Stimulated activated CD4-positive, alpha-beta T cell treated with anti-CD3 and anti-CD28 coated beads, Interleukin-1b, Interleukin-23, amount 100 ng/mL, for 24 hours (primary cell): ENCODE measurements at places on chromosomes 7 and 10.

DNA sequence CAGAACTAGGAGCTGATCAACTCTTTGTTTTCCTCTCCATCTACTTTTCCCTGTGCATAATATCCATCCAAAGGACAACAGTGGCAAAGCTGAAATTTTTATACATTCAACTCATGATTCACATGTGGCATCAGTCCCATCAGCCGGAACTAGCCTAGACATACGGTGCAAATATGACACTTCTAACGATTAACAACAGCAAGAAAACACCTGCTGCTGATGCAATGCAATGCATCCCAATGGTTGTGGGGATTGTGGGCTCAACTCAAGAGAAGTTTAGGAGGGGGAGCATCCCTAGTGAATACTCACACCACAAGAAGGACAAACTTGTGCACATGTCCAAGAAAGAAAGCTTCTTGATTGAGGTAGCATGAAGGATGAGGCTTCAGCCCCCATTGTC lies 20.5 kb upstream of the STK17A start:
- DNase-seq, result no peak

GRCh38 chr10:127426746-127427145 lies 122.4 kb upstream of the NPS start:
- no peak for DNase-seq

- no peak for DNase-seq
These were observed 115.4 kb downstream of the TEX36 start for GRCh38 chr10:125567529-125567928.

- no peak for DNase-seq
These were observed 138.6 kb downstream of the ADAM22 start for GRCh38 chr7:88072715-88073055.

DNA sequence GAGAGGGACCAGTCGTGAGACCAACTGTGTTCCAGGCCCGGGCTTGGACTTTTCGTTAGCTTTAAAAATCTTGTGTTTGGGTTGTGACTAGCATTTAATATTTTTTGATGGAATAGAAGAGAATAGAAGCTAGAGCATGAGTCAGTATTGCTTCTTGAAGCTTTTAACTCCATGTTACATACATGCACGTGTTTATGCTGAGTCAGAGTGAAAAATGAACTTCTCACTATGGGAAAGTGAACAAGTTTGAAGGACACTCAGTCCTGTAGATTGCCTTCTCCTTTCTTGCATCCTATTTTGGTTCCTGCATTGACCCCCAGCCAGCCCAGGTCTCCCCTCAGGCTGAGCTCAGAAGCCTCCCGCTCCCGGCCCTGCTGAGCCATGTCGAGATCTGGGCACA lies 31.8 kb downstream of the GHRHR start:
- DNase-seq, result no peak

DNA sequence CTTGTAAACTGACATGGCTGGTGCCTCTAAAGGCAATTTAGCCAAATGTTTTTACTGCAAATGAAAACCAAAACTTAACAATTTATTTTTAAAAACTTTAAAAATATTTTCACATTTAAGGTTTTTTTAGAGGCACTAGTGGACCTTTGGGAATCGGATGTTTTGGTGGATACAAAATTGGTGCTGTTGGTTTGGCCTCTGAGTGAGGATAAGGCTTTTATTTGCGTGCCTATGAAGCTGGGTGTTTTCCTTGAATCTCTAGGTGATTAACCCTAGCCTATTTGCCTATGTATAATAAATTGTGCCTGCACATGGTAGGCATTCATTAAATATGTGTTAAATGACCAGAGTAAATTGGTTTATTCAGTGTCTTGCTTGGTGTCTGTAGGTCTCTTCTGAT lies 2.9 kb upstream of the SGCE start:
- DNase-seq, result no peak

DNA sequence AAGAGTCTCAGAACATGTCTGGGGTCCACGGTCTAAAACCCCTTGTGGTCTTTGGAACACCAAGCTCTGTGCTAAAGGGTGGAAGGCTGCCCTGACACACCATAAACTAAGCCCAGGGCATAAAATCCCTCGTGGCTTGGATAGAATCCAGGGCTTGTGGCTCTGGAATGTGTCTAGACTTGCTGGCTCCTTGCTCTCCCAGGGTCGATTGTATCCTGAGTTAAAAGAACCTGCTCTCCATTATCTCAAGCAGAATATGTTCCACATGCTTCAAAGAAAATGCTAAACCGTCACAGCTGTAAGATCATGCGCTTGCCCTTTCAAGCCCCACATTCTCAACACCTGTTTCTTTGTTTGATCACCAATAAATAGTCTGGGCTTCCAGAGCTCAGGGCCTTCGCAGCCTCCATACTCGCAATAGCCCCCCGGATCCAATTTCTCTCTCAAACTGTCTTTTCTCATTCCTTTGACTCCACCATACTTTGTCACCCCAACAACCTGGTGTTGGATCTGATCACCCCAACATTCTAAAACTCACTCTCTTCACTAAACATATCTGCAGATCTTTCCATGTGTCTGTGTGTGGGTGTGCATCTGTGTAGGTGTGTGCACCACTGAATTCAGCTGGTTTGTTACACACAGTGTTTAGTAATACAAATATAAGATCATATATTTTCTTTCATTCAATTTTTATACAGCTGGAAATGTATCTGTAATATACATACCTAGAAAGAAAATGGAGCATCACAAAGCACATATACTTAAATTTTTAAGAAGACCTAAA lies 238.5 kb downstream of the ZMYND11 start:
- no peak for DNase-seq

DNA sequence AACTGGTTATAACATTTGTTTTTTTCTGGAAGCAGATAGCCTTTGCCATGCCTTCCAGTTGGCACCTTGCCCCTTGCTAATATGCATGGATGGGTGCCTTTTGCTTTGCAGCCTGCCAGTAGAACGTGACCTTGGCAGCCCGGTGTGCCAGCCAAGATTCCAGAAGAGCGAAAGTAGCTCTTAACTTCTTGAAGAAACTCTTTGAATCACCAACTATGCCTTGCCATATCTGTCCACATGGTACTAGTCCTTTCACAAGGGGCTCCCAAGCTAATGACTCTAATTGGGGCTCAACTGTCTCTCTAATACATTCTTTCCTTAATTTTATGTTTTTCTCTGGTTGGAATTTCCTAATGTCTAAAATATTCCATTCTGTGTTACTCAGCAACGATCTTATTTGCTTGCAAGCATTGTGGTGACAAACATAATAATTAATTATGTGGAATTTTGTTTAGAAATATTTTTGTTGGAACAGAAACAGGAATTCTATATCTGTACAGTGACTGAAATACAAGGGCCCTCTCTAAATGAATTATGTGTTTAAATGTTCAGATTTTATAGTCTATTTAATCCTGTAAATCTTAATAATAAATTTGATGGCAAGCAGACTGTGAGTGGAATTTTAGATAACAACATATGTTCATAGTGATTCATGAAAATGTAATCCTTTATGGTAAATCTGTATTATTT lies 45.8 kb downstream of the HDAC9 start:
- no peak for DNase-seq

DNA sequence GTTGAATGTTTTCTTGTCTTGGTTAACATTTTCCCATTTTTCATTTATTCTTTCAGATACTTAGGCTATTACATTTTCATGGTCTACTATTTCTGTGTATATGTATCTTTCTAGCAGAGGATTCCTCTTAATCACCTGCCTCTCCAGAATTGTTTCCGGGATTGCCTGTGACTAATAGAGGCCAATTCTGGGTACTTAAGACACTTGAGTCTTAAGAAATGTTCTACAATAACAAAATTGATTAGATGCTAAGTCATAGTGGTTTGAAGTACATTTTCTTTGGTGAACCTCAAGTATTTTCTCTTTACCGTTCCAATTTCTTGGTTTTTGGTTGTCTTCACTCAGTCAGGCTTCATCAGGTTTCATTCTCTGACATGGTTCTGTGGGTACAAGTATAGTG lies 26.4 kb downstream of the BBS9 start:
- DNase-seq, result no peak

DNA sequence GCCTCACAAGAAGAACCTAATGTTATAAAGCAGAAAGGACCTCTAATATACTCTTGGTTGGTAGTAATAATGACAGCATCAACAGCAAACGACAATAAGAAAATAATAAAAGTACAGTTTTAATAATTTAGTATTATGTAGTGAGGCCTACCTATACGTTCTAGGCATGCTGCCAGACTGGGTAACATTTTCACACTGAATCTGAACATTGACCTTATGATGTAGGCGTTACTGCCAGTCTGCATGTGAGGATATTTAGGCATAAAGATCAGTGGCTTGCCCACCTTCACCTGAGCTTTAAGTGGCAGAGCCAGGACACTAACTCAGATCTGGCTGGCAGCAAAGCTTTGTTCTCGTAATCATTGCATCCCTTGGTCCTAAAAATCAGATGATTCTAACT lies 2.5 kb downstream of the FGL2 start:
- DNase-seq, result no peak

GRCh38 chr10:71431239-71432100 lies 34.8 kb downstream of the CDH23 start:
- no peak for DNase-seq

- no peak for DNase-seq
These were observed 19.1 kb downstream of the ATOH7 start for GRCh38 chr10:68212721-68213352.

DNA sequence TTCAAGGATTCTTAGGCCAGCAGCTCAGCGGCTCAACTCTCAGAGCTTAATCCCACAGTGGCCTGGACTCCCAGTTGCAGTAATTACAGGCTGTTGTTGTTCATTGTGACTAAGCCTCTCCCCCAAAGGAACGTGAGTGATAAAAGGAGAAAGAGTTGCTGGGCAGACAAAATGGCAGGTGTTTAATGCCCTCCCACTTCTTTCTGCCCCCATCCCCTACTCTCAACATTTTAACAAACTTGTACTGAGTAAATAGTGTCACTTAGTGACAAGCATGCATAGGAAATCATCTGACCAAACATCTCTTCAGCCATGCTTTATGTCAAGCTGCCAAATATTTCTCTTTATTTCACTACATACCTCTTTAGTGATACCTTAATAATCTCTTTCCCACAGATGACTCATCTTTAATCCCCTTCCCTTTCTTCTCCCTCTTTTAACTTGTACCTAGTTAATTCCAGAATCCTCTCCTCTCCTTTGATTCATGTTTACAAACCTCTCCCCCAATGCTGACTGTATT lies 12.4 kb upstream of the MTERF1 start:
- DNase-seq, result no peak

- DNase-seq, result no peak
These were observed 280.8 kb upstream of the LRGUK start for GRCh38 chr7:133846203-133846945.
